Osteocyte (in vitro differentiated cells): ENCODE measurements at places on chromosomes 1 and 21. TPM values are rescaled to one million over a fixed set of nuclear protein-coding genes. Genes with fewer than 3 reads are reported as not detected.

GRCh38 chr1:111930356-111930755, 59.1 kb downstream of the KCND3 start:
- DNase-seq = no peak

The ESPN gene
- 0.31 TPM in 1 of 2 replicates, not detected in the other for total RNA-seq

GRCh38 chr1:94624203-94624602, 82.6 kb upstream of the F3 start:
- no peak for DNase-seq

The ADAM30 gene
- total RNA-seq = not detected in 2 replicates

The ABL2 gene
- total RNA-seq = 33.7 and 36.3 TPM in 2 replicates

The LCE1D gene
- total RNA-seq = not detected in 2 replicates
